ENCODE measurements at places on chromosomes 16 and 17. TPM values are rescaled to one million over a fixed set of nuclear protein-coding genes. Genes with fewer than 3 reads are reported as not detected.

- peak overlapping the region; percentile 56 for H3K27ac ChIP-seq
- H3K4me1 ChIP-seq = peaks cover 43% of the 10 kb centered on the region
- H3K4me3 ChIP-seq = no peak overlapping the region
- H3K27me3 ChIP-seq = no peaks in the 10 kb centered on the region
- H3K36me3 ChIP-seq = no peaks in the 10 kb centered on the region
Observed at GRCh38 chr16:72947379-72948237, 100.3 kb downstream of the ZFHX3 start.

DNA sequence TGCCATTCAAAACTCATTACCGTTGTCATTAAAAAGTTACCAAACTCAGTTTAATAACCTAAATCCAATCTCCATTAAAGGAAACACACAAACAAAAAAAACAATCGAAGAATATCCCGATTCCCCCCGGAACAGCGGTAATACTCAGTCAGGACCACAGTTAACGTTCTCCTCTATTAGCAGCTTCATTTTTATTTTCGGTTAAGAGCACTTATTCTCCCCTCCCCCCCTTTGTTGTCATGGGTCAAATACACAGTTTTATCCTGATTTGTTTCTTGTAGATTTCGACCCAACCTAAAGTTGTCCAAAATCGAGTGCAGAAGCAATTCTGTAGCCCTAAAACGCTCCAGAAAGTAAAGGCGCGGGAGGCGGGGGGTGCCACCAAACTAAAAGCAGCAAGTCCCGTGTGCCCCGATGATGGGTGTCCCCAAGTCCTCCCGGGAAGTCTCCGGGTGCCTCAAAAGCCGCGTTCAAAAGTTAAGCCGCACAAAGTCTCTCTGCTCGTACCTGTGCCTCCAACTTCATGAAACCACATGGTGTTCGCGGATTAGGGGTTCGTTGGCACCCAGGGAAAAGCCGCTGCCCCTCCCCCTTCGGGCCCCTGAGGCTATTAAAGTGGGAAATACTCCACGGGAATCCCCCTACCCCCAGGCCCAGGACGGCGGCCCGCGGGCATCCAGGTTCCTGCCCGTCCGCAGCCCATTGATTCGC is 996 bp downstream of the SUMO2 start:
- no peak for DNase-seq
- no peaks in the 10 kb centered on the region for H3K27me3 ChIP-seq
- no peaks in the 10 kb centered on the region for H3K4me1 ChIP-seq
- H3K4me3 ChIP-seq = peak overlapping the region; percentile 87
- H3K27ac ChIP-seq = peak overlapping the region; percentile 98

The DYNLRB2 gene
- not detected for total RNA-seq

The LDAF1 gene
- 11.7 TPM for total RNA-seq

The SLC12A3 gene
- total RNA-seq = 0.12 TPM

The HBA2 gene
- 20.9 TPM for total RNA-seq

The NTN1 gene
- 4.3 TPM for total RNA-seq

DNA sequence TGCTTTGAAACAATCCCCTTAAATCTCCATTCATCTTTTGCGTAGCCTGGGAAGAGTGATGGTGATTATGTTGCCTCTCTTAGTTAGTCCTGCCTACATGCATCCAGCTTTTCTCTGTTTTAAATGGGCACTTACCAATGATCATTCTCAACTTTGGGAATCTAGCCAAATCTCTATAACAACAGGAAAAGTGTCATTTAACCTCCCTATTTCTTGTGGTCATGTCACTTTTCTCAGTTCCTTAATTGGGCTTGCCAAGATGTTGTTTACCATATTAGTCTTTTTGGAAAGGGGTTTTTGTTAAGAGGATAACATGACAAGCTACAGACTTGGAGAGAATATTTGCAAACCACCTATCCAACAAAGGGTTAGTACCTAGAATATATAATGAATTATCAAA is 15.6 kb upstream of the CLEC10A start:
- H3K27me3 ChIP-seq = no peaks in the 10 kb centered on the region
- no peaks in the 10 kb centered on the region for H3K4me1 ChIP-seq
- H3K27ac ChIP-seq = no peak overlapping the region

The ANKFN1 gene
- not detected for total RNA-seq

The BEAN1 gene
- total RNA-seq = not detected

The ODAD4 gene
- total RNA-seq = 0.74 TPM

The NPIPA2 gene
- total RNA-seq = 0.50 TPM

The WNT9B gene
- not detected for total RNA-seq

- DNase-seq = no peak
- no peak overlapping the region for H3K27ac ChIP-seq
- H3K4me3 ChIP-seq = no peak overlapping the region
- no peaks in the 10 kb centered on the region for H3K27me3 ChIP-seq
Observed at GRCh38 chr17:80773243-80773991, 218.2 kb upstream of the CHMP6 start.

The HOXB6 gene
- total RNA-seq = 0.32 TPM

DNA sequence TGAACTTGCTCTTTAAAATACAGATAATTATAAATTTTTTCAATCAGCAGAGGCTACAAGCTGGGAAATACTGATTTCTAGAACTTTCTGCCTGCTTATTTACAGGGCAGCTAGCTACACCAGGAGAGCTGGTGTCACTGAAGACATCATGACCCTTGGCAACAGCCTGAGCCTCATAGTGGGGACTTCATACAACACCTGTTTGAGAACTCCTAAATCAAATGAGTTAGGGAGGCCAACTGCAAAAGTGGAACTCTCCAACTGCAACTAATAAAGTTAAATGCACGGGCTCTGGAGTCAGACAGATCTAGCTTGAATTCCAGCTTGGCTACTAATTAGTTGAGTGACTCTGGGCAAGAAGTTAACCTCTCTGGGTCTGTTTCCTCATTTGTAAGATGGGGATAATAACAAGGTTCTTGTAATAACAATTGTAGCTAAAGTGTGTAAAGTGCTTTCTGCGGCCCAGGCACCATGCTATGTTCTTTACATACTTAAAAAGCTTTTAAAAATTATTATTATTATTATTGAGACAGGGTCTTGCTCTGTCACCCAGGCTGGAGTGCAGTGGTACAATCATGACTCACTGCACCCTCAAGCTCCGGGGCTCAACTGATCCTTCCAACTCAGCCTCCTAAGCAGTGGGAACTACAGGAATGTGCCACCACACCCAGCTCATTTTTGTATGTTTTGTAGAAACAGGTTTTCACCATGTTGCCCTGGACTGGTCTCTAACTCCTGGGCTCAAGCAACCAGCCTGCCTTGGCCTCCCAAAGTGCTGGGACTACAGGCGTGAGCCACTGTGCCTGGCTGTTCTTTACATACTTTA is 33.4 kb downstream of the VAC14 start:
- DNase-seq = no peak
- no peaks in the 10 kb centered on the region for H3K27me3 ChIP-seq
- peaks cover 5% of the 10 kb centered on the region for H3K36me3 ChIP-seq
- no peaks in the 10 kb centered on the region for H3K4me1 ChIP-seq
- H3K4me3 ChIP-seq = no peak overlapping the region

DNA sequence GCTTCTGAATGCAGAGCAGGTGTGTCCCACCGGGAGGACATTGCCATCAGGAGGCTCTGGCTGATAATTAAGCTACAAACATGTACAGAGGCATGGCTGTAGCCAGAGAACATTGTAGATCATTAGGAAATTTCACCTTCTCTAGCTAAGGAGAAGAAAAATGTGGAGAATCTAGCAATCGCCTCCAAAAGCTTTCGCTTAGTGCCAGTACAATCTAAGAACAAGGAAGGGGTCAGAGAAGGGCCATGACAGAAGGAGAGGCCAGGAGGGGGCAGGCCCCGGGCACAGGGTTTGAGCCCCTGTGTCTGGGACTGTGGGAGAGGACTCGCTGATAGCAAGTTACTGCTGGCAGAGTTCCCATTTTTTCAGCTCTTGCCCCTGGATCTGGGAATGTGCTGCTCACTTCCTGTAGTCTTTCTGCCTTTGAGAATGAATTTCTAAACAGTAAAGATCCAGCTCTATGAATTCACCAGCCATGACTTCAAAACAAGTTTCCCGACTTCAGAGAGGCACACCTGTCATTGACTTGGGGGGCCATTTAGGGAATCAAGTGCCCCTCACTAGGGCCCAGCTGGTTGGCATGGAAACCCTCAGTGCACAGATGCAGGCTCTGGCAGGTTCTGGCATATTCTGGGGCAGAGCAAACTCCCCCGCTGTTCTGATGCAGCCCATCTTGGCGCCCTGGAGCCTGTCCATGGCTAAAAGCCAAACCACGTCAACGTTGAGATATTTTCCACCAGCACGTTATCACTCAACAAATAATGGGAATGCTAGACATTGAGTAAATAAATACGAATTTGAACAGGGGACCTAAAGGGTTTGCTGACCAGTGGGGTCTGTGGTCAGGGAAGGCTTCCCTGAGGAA is 59.5 kb upstream of the CACNG4 start:
- H3K27ac ChIP-seq = peak overlapping the region; percentile 40
- peaks cover 18% of the 10 kb centered on the region for H3K4me1 ChIP-seq
- DNase-seq = peak; percentile 74
- H3K27me3 ChIP-seq = no peaks in the 10 kb centered on the region

DNA sequence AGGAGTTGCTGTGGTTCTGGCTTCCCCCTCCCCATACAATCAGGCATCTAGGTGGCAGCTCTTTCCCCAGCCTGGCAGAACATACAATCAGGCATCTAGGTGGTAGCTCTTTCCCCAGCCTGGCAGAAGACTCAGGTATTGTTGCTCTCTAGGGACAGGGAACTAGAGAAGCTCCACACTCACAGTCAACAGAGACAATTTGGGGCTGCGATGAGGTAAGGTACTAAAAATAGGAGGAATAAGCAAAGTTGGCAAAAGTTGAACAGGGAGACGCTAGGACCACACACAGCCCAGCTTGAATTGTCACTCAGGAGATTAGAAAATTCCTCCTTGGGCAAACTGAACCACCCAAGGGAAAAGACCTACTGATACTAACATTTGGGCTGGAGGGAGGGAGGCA is 315.5 kb upstream of the CDH5 start:
- no peak overlapping the region for H3K4me3 ChIP-seq
- DNase-seq = no peak
- H3K27me3 ChIP-seq = no peaks in the 10 kb centered on the region
- no peak overlapping the region for H3K27ac ChIP-seq

The SLC16A3 gene
- total RNA-seq = 18.2 TPM

The KRTAP3-2 gene
- not detected for total RNA-seq

The CUEDC1 gene
- 16.5 TPM for total RNA-seq

DNA sequence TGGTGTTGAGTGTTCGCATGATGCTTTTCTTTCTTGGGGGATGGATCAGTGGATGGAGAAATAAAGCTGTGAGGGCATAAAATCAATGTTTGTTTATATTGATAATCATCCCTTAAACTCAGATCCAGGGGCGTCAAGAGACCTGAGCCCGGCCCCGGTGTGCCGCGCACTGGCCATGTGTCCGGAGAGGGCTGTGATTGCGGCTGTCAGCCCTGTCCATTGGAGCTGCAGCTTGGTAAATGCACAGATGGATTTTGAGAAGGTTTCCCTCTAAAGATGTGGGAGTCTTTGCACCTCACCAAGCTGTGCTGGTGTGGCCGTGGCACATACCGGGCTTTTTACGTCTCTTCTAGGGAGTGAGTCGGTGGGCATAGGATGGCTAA is 21.6 kb upstream of the ZNF750 start:
- no peak overlapping the region for H3K4me3 ChIP-seq
- H3K27ac ChIP-seq = no peak overlapping the region
- DNase-seq = no peak

The ORC6 gene
- total RNA-seq = 0.76 TPM

- DNase-seq = no peak
- H3K36me3 ChIP-seq = no peaks in the 10 kb centered on the region
- no peak overlapping the region for H3K4me3 ChIP-seq
- H3K4me1 ChIP-seq = no peaks in the 10 kb centered on the region
- H3K27ac ChIP-seq = no peak overlapping the region
Observed at GRCh38 chr16:21205303-21205702, 6.1 kb downstream of the ZP2 start.

The CASKIN2 gene
- total RNA-seq = 13.3 TPM

The GPR179 gene
- total RNA-seq = not detected

DNA sequence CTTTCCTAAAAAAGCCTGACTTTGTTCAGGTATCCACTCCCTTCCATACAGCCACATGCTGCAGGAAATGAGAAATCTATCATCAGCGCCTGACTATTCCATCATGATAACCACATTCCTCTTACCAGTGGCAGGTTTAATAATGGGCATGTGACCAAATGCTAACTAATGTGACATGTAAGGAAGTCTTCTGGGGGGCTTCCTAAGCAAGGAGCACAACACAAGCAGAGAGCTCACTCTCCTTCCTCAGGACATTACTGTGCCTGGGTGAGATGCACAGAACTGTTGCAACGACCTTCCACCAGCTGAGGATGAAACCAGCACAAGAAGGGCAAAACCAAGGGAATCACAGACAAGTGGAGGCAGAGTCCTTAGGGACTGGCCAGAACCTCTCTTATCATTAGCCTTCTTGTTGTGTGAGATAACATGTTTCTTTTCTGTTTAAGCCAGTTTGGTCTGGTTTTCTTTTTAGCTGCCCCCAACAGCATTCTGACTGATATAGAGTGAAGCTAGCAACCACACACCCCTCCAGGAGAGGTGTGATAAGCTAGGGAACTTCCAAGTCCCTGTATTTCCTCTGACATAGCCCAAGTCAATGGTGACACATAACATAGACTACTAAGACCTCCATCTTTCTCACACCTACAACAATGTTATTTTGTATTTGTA is 16.9 kb downstream of the MYO1D start:
- H3K4me3 ChIP-seq = no peak overlapping the region
- H3K4me1 ChIP-seq = no peaks in the 10 kb centered on the region
- H3K36me3 ChIP-seq = no peaks in the 10 kb centered on the region
- H3K27me3 ChIP-seq = no peaks in the 10 kb centered on the region
- DNase-seq = no peak

- no peaks in the 10 kb centered on the region for H3K27me3 ChIP-seq
- no peaks in the 10 kb centered on the region for H3K36me3 ChIP-seq
- H3K27ac ChIP-seq = no peak overlapping the region
- no peaks in the 10 kb centered on the region for H3K4me1 ChIP-seq
- no peak overlapping the region for H3K4me3 ChIP-seq
Observed at GRCh38 chr17:61784510-61784909, 78.8 kb downstream of the BRIP1 start.

The KCNAB3 gene
- 1.6 TPM for total RNA-seq

- peak; percentile 90 for DNase-seq
- H3K4me3 ChIP-seq = peak within 1 kb of the TSS; percentile 79
- peaks cover 13% of the 10 kb centered on the region for H3K4me1 ChIP-seq
- H3K27me3 ChIP-seq = no peaks in the 10 kb centered on the region
- H3K27ac ChIP-seq = peak within 1 kb of the TSS; percentile 77
Observed at GRCh38 chr17:40121181-40122135, at the start of gene MSL1. TSS of gene MSL1 (plus strand) at chr17:40121971. CDS start at chr17:40122613, 642 bp downstream.

DNA sequence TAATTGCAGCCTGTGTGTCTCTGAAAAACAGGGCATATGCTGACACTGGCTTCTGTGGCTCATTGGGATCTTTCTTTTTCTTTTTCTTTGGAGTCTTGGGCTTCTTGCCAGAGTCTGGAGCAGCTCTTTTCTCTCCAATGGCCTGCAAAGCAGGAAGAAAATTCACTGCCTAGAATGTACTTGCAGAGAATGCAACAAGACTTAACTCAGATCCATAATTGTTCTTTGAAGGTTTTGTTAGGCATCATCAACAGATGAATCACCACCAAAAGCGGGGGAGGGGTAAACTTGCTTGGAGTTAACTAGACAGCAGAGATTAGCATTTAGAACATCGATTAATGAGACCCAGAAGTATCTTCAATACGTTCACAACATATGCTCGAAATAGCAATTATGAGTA is 100.9 kb downstream of the TOX3 start:
- no peaks in the 10 kb centered on the region for H3K27me3 ChIP-seq
- no peak for DNase-seq
- H3K27ac ChIP-seq = no peak overlapping the region
- H3K36me3 ChIP-seq = no peaks in the 10 kb centered on the region
- no peaks in the 10 kb centered on the region for H3K4me1 ChIP-seq

The USH1G gene
- 0.04 TPM for total RNA-seq

Data from pancreas (tissue), 10 donors.